ENCODE measurements at places on chromosomes 5 and 9.

- DNase-seq: no peak
These were observed 62.1 kb downstream of the SLC44A1 start for GRCh38 chr9:105306351-105307140.

- peak; percentile 4 for DNase-seq
These were observed 273.1 kb downstream of the ARHGEF28 start for GRCh38 chr5:73899055-73899454.

DNA sequence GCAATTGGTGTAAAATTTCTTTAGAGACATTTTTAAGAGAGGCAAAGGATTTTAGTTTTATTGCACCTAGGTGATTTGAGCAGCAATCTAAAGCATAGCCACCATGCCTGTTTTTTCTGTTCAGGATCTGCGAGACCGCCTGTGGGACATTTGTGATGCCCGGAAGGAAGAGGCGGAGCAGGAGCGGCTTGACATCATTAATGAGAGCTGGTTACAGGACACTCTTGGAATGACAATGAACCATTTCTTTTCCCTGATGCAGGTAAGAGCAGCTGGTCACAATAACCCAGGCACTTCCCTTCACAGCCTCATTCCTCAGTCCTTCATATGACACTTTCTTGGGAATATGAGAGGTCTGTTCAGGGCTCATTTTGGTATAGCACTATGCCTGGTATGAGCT, 103.2 kb upstream of the IL7R start:
- no peak for DNase-seq

DNA sequence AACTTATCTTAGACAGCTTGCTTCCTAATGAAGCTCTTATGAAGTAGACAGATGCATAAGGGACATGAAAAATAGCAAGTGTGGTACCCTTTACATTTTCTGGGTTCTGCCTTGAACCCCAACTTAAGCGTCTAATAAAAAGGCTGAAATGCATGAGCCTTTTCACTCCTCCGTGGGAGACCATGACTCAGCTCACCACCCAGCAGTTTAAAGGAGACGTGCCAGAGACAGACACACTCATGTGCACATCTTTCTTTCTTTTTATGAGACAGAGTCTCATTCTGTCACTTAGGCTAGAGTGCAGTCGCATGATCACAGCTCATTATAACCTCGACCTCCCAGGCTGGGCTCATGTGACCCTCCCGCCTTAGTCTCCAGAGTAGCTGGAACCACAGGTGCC, 22.3 kb downstream of the CTXN3 start:
- DNase-seq: no peak

DNA sequence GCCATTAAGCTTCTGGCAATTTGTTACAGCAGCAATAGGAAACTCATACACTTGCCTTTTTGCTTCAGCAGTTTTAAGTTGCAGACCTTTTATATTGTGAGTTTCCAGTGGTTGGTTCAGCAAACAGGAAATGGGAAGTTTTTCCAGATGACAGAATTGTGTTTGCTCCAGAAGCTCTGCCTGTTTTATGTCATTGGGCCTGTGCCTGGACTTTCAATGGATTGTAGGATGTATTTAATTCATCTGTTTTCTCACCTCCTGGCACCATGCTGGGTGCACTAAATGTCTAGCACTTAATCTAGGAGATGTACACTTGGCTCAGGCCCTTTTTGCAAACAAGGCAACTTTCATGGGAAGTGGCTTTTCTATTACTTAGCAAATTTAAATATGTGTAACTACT, 100.4 kb upstream of the CLINT1 start:
- no peak for DNase-seq

- no peak for DNase-seq
These were observed 21.5 kb upstream of the GPR21 start for GRCh38 chr9:123011878-123012528.

GRCh38 chr5:73131711-73132425, 11.5 kb downstream of the TMEM171 start:
- DNase-seq: no peak

GRCh38 chr9:22863106-22863505, 416.5 kb downstream of the DMRTA1 start:
- no peak for DNase-seq

- DNase-seq: no peak
These were observed 9.0 kb downstream of the OR2S2 start for GRCh38 chr9:35948901-35949318.

- no peak for DNase-seq
These were observed 197.8 kb downstream of the FRMD3 start for GRCh38 chr9:83340451-83340850.

- no peak for DNase-seq
These were observed 154.1 kb downstream of the EFNA5 start for GRCh38 chr5:107516452-107517184.

GRCh38 chr5:95327211-95327610, 42.3 kb upstream of the MCTP1 start:
- DNase-seq: no peak

Measured in CD4-positive, alpha-beta T cell treated with Interleukin-17A for 1 hour (primary cell).